ENCODE measurements at places on chromosomes 11 and 22. TPM values are rescaled to one million over a fixed set of nuclear protein-coding genes. Genes with fewer than 3 reads are reported as not detected.

GRCh38 chr11:124801014-124801413 lies 808 bp upstream of the MSANTD2 start:
- peaks cover 28% of the 10 kb centered on the region for H3K4me1 ChIP-seq
- peak overlapping the region; percentile 80 for H3K27ac ChIP-seq
- no peak for DNase-seq
- H3K4me3 ChIP-seq: peak overlapping the region; percentile 84
- H3K27me3 ChIP-seq: peaks cover 8% of the 10 kb centered on the region
- no peaks in the 10 kb centered on the region for H3K36me3 ChIP-seq

Gene TMEM121B
- 0.20 TPM for total RNA-seq

- no peaks in the 10 kb centered on the region for H3K4me1 ChIP-seq
- H3K4me3 ChIP-seq: no peak overlapping the region
- H3K27me3 ChIP-seq: peaks cover 2% of the 10 kb centered on the region
- H3K36me3 ChIP-seq: no peaks in the 10 kb centered on the region
Observed at GRCh38 chr11:62013537-62014476, 46.4 kb upstream of the FTH1 start.

GRCh38 chr11:105577641-105578040 lies 32.2 kb upstream of the GRIA4 start:
- H3K27ac ChIP-seq: no peak overlapping the region
- H3K36me3 ChIP-seq: no peaks in the 10 kb centered on the region
- H3K4me1 ChIP-seq: no peaks in the 10 kb centered on the region
- H3K4me3 ChIP-seq: no peak overlapping the region
- H3K27me3 ChIP-seq: no peaks in the 10 kb centered on the region

Gene JRKL
- total RNA-seq: 9.6 TPM

- no peak for DNase-seq
- H3K4me3 ChIP-seq: peak overlapping the region; percentile 73
- peaks cover 33% of the 10 kb centered on the region for H3K36me3 ChIP-seq
- peaks cover 60% of the 10 kb centered on the region for H3K4me1 ChIP-seq
Observed at GRCh38 chr11:78289552-78290292, 101.0 kb downstream of the USP35 start.

- no peaks in the 10 kb centered on the region for H3K4me1 ChIP-seq
- H3K36me3 ChIP-seq: no peaks in the 10 kb centered on the region
- no peak for DNase-seq
- no peak overlapping the region for H3K4me3 ChIP-seq
Observed at GRCh38 chr11:26793487-26793886, 71.6 kb upstream of the SLC5A12 start.

- H3K27ac ChIP-seq: no peak overlapping the region
- no peaks in the 10 kb centered on the region for H3K4me1 ChIP-seq
- H3K4me3 ChIP-seq: no peak overlapping the region
Observed at GRCh38 chr11:29208117-29208516, 808.7 kb downstream of the KCNA4 start.

- H3K36me3 ChIP-seq: peaks cover 33% of the 10 kb centered on the region
- no peak overlapping the region for H3K27ac ChIP-seq
- no peaks in the 10 kb centered on the region for H3K27me3 ChIP-seq
- H3K4me3 ChIP-seq: no peak overlapping the region
- DNase-seq: no peak
- H3K4me1 ChIP-seq: peaks cover 29% of the 10 kb centered on the region
Observed at GRCh38 chr11:78248191-78248590, 59.5 kb downstream of the USP35 start.

DNA sequence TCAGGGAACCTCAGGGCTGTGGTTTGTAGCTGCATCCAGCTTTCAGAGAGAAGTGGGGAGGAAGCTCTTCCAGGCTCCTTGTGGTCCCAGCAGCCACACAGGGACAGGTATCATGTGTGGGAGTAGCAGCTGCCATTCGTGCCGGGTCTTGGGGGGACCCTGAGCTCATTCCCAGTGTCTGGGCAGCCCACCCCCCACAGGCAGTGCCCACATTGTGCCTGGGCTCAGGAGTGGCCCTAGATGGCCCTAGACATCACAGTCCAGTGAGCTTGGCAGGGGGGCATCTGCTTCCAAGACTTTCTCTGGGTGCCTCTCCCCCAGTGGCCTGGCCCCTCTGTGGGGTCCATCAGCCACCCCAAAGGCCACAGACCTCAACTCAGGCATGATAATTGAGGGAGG lies 619.7 kb downstream of the BRD1 start:
- no peaks in the 10 kb centered on the region for H3K36me3 ChIP-seq
- no peaks in the 10 kb centered on the region for H3K4me1 ChIP-seq
- no peak for DNase-seq
- H3K27ac ChIP-seq: no peak overlapping the region
- H3K4me3 ChIP-seq: no peak overlapping the region
- no peaks in the 10 kb centered on the region for H3K27me3 ChIP-seq

- no peaks in the 10 kb centered on the region for H3K27me3 ChIP-seq
- no peaks in the 10 kb centered on the region for H3K4me1 ChIP-seq
- no peak overlapping the region for H3K4me3 ChIP-seq
- no peak overlapping the region for H3K27ac ChIP-seq
- DNase-seq: no peak
Observed at GRCh38 chr11:19597206-19597605, 115.4 kb upstream of the NAV2 start.

Gene SPATA19
- total RNA-seq: not detected

DNA sequence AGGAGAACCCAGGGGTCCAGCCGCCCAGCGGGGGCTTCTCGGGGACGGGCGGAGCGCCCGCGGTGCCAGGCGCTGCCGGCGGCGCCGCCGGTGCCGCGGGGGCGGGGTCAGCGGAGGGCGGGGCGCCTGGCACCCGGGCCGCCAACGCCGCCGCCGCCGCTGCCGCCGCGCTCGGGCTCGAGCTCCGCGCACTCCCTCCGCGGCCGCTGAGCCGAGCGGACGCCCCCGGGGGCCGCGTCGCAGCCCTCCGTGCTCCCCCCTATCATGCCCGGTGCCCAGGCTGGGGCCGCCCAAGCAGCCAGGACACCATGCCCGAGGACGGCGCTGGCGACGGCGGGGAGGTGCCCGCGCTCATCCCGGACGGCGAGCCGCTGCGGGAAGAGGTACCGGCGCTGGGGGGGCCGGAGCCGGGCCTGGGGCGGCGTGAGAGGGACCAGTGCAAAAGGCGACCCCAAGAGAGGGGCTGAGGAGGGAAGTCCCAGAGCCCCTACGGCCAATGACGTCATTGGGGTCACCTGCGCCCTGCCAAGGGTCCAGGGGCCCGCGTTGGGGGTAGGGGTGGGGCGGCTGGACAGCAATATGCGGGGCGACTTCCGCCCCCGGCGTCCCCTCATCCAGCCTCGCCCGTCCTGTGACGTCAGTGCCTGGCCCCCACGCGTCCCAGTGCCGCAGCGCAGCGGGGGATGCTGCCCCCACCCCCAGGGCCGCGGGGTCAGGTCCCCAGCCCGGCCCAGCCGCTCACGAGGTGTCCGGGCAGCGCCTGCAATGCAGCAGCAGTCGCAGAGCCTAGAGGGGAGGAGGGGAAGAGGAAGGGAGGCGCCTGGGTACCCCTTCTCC lies at the start of gene TMEM151A:
Gene TMEM151A (plus strand): TSS at position 189 of the 837 bp plus-strand sequence. CDS start 120 bp downstream, at position 309.
- H3K36me3 ChIP-seq: peaks cover 3% of the 10 kb centered on the region
- peaks cover 32% of the 10 kb centered on the region for H3K27me3 ChIP-seq
- H3K4me1 ChIP-seq: peaks cover 36% of the 10 kb centered on the region
- no peak for DNase-seq

- peaks cover 7% of the 10 kb centered on the region for H3K4me1 ChIP-seq
- H3K27me3 ChIP-seq: no peaks in the 10 kb centered on the region
- DNase-seq: no peak
Observed at GRCh38 chr11:20474176-20474881, 86.8 kb downstream of the PRMT3 start.

DNA sequence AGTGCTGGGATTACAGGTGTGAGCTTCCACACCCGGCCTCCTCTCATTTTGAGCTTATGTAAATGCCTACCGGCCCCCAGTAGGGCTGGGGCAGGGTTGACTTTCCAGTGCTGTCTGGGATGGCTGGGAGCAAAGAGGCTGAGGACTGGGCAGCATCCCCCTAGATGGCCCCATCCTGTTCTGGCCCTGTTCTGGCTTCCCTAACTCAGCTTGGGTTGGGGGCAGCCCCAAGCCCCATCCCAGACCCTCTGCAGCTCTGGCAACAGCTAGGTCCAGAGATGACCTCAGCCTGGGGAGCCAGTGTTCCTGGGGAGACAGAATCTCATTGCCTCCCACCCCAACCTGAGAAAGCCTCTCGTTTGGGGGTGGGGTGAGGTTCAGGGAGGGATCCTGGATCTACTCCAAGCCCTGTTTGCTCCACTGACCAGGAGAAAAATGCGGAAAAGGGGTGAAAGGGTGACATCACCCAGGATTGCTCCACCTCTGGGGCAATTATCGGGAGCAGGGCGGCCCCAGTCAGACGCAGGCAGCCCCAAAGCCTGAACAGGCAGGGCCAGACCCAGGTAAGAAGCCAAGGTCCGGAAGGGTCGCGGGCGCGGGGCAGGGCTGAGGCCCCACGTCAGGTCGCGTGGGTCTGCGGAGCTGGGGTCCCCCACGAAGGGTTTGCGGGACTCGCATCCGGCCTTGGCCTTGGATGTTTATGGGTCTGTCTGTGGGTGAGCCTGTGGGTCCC lies at the start of gene PNPLA2:
Gene PNPLA2 (plus strand): TSS at position 519 of the 733 bp plus-strand sequence. CDS start 805 bp downstream, outside the sequence.
- no peaks in the 10 kb centered on the region for H3K4me1 ChIP-seq
- peak within 1 kb of the TSS; percentile 87 for H3K4me3 ChIP-seq
- H3K27ac ChIP-seq: peak within 1 kb of the TSS; percentile 77
- H3K36me3 ChIP-seq: no peaks in the 10 kb centered on the region
- H3K27me3 ChIP-seq: no peaks in the 10 kb centered on the region
- no peak for DNase-seq

Gene MAPK11
- 24.6 TPM for total RNA-seq

Gene CCDC117
- 46.4 TPM for total RNA-seq

Gene ANGPTL5
- total RNA-seq: not detected

GRCh38 chr11:10387206-10388083 lies 67.6 kb upstream of the AMPD3 start:
- H3K27ac ChIP-seq: no peak overlapping the region
- H3K4me1 ChIP-seq: no peaks in the 10 kb centered on the region
- peaks cover 15% of the 10 kb centered on the region for H3K27me3 ChIP-seq
- H3K36me3 ChIP-seq: no peaks in the 10 kb centered on the region
- DNase-seq: no peak

GRCh38 chr11:24679821-24680351 lies 183.0 kb downstream of the LUZP2 start:
- no peak overlapping the region for H3K27ac ChIP-seq
- no peak for DNase-seq
- no peaks in the 10 kb centered on the region for H3K27me3 ChIP-seq
